ENCODE measurements at places on chromosomes 2 and 18. TPM values are rescaled to one million over a fixed set of nuclear protein-coding genes. Genes with fewer than 3 reads are reported as not detected.

TGFA gene
- total RNA-seq, result 43.3 TPM

EVX2 gene
- total RNA-seq, result not detected

M1AP gene
- total RNA-seq, result not detected

- DNase-seq, result no peak
Measured at GRCh38 chr2:14011190-14011589, 621.3 kb upstream of the LRATD1 start.

- no peak for DNase-seq
Measured at GRCh38 chr18:24019641-24020331, 5.2 kb downstream of the TTC39C start.

Data from HT-29 (cell line).